ENCODE measurements at places on chromosomes 13 and 19. TPM values are rescaled to one million over a fixed set of nuclear protein-coding genes. Genes with fewer than 3 reads are reported as not detected.

Gene RTBDN
- not detected for total RNA-seq

GRCh38 chr13:52701728-52702465, 37.7 kb downstream of the CNMD start:
- no peak overlapping the region for H3K27ac ChIP-seq
- H3K27me3 ChIP-seq = no peaks in the 10 kb centered on the region
- no peaks in the 10 kb centered on the region for H3K4me1 ChIP-seq
- peaks cover 22% of the 10 kb centered on the region for H3K36me3 ChIP-seq

GRCh38 chr19:28426730-28427225, 786.2 kb downstream of the UQCRFS1 start:
- no peaks in the 10 kb centered on the region for H3K27me3 ChIP-seq
- H3K4me1 ChIP-seq = no peaks in the 10 kb centered on the region
- H3K27ac ChIP-seq = no peak overlapping the region
- no peak overlapping the region for H3K4me3 ChIP-seq
- DNase-seq = no peak

Gene PRR36
- total RNA-seq = 2.5 TPM

- H3K4me1 ChIP-seq = no peaks in the 10 kb centered on the region
- no peak for DNase-seq
- no peaks in the 10 kb centered on the region for H3K27me3 ChIP-seq
- H3K36me3 ChIP-seq = no peaks in the 10 kb centered on the region
- H3K27ac ChIP-seq = no peak overlapping the region
Measured at GRCh38 chr13:75400775-75401174, 81.2 kb downstream of the TBC1D4 start.

- H3K27me3 ChIP-seq = no peaks in the 10 kb centered on the region
- peaks cover 5% of the 10 kb centered on the region for H3K36me3 ChIP-seq
Measured at GRCh38 chr13:111213964-111214726, 99.0 kb downstream of the ARHGEF7 start.

Gene ZNF614
- 7.1 TPM for total RNA-seq

Gene EFNB2
- 47.0 TPM for total RNA-seq

Gene PRODH2
- not detected for total RNA-seq

GRCh38 chr13:99522298-99522697, 21.0 kb downstream of the TM9SF2 start:
- no peak for DNase-seq
- no peak overlapping the region for H3K27ac ChIP-seq
- H3K27me3 ChIP-seq = no peaks in the 10 kb centered on the region
- peaks cover 3% of the 10 kb centered on the region for H3K4me1 ChIP-seq
- peaks cover 73% of the 10 kb centered on the region for H3K36me3 ChIP-seq
- H3K4me3 ChIP-seq = no peak overlapping the region

Gene SERPINE3
- total RNA-seq = not detected

DNA sequence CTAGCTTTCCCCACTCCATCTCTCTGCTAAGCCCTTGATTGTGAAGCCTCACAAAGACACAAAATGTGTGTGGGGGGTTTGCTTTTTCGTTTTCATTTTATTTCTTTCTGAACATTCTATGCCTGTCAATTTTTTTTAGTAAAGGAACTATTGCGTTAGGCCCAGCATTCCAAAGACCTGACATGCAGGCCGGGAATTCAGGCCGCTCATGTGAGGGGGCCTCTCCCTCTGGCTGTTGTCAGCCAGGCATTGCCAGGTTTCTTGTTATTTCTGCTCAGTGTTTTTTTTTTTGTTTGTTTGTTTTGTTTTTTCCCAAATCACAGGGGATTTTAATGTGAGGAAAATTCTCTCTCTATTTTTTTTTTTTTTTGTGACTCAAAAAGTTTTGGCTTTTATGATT, 10.3 kb upstream of the MEDAG start:
- peaks cover 9% of the 10 kb centered on the region for H3K4me1 ChIP-seq
- no peak for DNase-seq
- H3K27me3 ChIP-seq = no peaks in the 10 kb centered on the region
- H3K36me3 ChIP-seq = no peaks in the 10 kb centered on the region
- no peak overlapping the region for H3K4me3 ChIP-seq
- no peak overlapping the region for H3K27ac ChIP-seq
